ENCODE measurements at places on chromosomes 11 and 22.
A peak's percentile ranks its signal among the peaks of the same experiment; 100 is the strongest.

DNA sequence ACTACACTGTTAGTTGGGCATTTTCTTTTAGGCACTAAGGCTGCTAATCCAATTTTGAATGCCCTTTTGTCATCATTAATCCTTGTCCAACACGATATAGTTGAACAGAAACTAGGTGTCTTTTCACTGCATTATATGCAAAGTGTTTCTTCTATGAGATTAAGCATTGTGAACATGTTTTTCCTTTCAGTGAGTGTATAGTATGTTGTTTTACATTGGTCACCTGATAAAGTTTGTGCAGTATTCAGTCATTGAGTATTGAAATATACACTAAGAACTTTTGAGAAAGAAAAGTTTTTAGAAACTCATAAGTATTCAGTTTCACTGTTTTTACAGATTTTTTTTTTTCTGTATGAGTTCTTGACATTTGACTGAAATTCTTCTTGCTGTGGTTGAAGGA lies 59.0 kb downstream of the ZC3H12C start:
- DNase-seq = no peak

DNA sequence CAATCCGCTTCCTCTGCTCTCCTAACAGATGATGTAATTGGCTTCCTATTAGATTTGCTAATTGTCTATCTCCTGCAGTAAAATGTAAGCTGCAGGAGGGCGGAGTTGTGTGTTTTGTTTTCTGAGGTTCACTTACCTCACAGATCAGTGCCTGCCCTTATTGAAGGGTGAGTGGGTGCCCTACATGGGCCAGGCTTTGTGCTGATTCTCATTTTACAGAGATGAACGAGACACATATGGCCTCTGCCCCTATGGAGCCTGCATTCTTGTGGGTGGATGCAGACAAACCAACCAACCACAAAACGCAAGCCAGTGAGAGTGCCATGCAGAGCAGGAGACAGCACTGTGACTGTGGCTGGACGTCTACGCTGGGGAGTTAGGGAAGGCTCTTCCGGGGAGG lies 9.9 kb downstream of the TESMIN start:
- DNase-seq = no peak

GRCh38 chr11:61162092-61162941 lies 1.1 kb upstream of the VPS37C start:
- DNase-seq = no peak

- DNase-seq = peak; percentile 58
Measured at GRCh38 chr11:63826471-63827190, 12.3 kb upstream of the MARK2 start.

- DNase-seq = peak; percentile 37
Measured at GRCh38 chr11:19633276-19633675, 79.4 kb upstream of the NAV2 start.

GRCh38 chr22:17734187-17734586 lies 40.1 kb downstream of the BID start:
- no peak for DNase-seq

DNA sequence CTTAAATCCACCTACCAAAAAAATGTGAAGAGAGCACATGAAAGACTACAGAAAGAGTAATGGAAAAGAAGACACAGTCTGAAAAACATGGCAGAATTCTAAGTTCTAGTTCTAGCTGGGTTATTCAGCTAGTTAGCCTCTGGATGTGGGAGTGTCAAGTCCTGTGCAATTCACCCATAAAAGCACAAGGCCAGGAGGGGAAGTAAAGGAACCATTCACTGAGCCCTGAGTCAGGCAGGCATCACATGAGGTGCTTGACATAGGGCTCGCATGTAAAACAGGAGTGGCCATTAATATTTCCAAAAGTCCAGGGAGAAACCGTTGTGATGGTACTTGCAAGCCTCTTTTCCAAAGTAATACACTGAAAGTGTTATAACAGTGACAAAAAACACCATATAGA lies 103.7 kb downstream of the GAB2 start:
- DNase-seq = no peak

GRCh38 chr22:47213571-47214230 lies 451.3 kb downstream of the TBC1D22A start:
- DNase-seq = no peak

GRCh38 chr22:45999379-45999971 lies 22.5 kb upstream of the WNT7B start:
- DNase-seq = no peak

GRCh38 chr11:123640029-123640428 lies 14.4 kb downstream of the SCN3B start:
- no peak for DNase-seq

DNA sequence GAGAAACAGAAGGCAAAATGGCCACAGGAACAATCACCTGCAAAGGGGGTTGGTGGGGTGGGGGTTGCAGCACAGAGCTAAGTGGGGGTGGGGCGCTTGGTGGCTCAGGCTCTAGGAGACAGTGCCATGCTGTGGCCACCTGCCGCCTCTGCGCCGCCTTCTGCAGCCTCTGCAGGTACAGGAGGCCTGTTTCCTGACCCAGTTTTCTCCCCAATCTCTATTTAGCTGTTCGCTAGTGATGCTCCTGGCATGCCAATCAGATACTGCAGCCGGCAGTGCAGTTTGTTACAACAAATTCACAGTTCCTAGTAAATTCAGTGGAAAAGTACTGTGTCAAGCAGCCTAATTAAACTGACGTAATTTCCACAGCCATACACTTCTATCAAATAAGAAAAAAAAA lies 106.4 kb downstream of the SERGEF start:
- DNase-seq = no peak

DNA sequence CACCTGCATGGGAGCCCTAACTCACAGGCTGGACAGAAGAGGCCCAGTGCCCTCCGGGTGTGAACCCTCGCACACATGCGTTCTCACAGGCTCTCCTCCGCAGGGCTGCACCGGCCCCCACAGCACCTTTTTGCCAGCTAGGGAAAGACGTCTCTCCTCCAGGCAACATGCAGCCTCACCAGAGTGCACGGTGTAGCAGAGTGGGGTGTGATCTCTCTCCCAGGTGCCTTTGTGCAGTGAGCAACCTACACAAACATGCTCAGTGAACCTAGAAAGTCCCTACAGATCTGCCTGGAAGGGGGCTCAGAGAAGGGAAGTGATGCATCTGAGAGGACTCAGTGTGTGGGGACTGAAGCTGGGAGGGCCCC lies 3.7 kb upstream of the CARNS1 start:
- no peak for DNase-seq

DNA sequence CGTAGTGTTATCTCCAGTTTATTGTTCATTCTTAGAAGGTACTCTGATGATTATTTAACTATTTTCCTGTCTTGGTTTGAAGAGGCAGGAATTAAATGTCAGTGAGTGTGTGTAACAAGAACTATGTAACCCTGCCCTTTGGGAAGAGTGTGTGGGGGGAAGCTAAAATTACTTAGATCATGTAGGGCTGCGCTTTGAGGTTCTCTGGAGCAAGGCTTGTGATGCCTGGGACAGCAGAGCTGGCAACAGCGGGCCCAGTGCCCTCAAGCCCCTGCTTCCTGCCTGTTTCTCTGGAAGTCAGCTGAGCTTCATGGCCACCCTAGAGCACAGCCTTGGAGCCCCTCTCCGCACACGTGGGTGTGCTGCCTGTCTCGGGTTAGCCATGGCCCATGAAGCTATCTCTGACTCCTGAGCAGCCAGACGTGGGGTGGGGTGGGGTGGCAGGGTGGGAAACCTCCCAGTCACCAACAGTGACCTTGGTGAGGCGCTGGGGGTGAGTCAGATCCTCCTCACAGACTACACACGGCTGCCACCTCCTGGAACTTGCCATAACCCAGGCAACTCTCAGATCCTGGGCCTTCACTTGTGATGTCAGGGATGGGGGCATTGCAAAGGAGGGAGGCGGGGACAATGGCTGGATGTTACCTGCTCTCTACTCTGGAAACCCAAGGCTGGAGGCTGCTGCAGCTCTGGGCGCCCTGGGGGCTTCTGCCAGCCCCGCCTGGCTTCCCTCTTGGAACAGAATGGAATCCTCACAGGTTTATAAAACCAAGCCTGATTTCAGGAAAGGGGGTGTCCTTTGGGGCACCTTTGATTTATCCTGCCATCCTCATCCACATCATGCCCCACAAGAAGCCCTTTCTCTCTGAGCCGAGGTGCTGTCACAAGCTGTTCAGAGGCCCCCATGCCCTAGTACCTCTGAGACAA lies 88.6 kb downstream of the SNX19 start:
- DNase-seq = no peak

DNA sequence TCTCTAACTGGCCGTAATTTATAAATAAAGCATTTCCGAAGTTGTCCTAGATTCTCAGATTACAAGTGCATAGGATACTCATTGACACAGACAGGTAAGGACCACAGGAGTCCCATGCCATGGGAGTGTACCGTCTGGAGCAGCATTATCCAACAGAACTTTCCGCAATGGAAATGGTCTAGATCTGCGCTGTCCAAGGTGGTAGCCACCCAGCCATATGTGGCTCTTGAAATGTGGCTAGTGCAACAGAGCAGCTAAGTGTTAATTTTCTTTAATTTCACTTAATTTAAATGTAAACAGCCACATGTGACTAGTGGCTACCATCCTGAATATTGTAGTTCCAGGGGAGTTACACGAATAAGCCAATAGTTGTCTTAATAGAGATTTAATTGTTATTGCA lies 71.3 kb downstream of the GALNT18 start:
- DNase-seq = no peak

- no peak for DNase-seq
Measured at GRCh38 chr22:47119181-47119580, 356.7 kb downstream of the TBC1D22A start.

- no peak for DNase-seq
Measured at GRCh38 chr22:24482575-24482974, 12.6 kb upstream of the UPB1 start.

DNA sequence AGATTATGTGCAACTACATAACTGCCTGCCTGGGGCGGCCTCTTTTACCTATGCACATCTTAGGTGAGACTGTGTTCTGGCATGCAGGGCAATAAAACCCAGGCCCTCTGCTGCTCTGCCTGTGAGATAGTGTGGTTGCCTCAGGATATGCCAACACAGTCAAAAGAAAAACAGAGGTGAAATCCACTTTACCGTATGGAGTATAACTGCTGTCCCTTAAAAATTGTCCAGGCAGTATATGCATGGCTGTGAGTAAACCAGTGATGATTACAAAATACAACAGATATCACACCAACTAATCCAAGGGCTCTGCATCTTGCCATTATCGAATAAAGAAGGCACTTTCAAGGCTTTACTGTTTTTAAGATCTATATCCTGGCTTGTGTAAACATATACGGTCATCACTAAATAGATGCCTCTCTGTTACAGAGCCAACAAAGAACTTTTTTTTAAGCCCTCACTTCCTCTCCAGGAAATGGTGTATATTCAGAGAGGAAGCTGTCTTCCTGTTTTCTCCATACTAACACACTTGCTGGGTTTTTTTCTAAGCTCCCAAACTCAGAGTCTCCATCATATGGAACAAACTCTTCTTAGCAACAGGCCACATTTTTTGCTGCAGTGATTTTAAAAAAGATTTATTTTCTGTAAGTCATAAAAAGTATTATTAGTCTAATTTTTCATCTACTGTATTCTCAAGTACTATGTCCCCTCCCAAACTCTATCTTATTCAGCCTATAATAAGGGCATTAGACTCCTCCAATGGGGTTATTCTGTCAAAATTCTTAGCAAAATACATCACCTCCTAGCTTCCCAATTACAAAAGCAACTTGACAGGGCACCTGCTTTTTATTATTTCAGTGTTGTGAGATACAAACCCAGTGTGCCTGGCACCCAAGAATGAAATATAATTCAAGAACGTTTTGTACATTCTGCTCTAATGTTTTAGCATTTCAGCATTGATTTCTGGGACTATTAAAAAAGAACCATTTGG lies 135.2 kb downstream of the MAML2 start:
- no peak for DNase-seq

DNA sequence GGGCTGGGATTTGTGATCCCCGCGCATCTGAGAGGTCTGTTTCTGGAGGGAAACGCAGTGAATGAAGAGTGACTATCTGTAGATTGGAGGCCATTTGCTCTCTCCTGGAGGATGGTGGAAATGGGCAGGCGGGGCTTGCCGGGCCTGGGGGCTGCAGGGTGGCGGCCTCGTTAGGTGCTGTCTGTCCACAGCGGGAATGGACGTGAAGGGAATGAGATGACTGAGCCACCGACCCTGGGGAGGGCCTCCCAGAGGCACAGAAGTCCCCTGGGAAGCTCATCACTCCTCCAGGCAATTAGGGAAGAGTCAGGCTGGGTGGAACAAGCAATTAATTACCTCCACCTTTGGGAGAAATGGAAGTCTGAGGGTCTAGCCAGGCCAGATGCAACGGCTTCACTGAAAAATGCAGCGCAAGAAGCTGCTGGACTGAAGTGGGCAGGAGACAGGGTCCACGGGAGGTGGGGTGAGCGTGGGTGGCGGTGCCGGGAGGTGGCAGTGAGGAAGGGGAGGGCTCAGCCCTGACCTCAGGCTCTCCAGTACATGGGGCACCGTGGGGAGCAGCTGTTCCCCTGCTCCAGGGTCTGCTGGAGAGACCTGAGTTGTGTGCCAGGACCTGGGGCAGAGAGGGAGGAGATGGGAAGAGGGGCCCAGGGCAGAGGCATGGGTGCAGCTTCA lies 524.5 kb downstream of the BRD1 start:
- DNase-seq = no peak

GRCh38 chr11:119615003-119615881 lies 113.8 kb downstream of the NECTIN1 start:
- DNase-seq = no peak

GRCh38 chr11:68659158-68659921 lies 25.0 kb upstream of the GAL start:
- DNase-seq = peak; percentile 96

DNA sequence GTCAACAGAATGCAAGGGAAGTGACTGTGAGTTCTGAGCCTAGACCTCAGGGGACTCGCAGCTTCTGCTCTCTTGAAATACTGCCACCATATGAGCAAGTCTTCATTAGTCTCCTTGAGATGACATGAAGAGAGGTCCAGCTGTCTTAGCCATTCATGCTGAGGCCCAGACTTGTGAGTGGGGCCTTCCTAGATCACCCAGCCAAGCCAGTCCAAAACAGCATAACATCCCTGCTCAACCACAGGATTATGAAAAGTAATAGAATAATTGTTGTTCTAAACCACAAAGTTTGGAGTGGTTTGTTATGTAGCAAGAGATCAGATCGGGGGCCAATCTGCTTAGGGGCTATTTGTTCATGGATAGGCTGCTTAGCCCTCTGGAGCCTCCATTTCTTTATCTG lies 54.9 kb upstream of the HTATIP2 start:
- no peak for DNase-seq

DNA sequence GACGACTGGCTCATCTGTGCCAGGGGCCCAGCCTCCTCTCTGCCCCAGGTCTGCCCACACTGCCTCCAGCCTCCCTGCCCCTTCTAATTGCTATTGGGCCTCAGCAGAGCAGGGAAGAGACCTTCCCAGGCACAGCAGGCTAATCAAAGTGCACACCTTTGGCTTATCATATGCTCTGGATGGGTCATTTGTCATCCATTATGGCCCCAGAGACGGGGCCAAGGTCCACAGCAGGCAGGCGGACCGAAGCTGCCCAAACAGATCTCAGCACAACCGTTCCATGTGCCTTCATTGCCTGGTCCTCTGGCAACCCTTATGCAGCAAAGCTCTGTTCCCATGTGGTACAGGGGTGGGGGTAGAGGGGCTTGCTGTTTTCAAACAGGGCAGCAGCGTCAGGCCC lies 66.6 kb downstream of the TP53I11 start:
- no peak for DNase-seq
